Glomerular endothelial cell (primary cell): ENCODE measurements at places on chromosomes 5 and 9.

GRCh38 chr9:73782166-73782565, 630.5 kb downstream of the ANXA1 start:
- no peak for DNase-seq

GRCh38 chr5:35319333-35320002, 89.2 kb upstream of the PRLR start:
- DNase-seq, result no peak

DNA sequence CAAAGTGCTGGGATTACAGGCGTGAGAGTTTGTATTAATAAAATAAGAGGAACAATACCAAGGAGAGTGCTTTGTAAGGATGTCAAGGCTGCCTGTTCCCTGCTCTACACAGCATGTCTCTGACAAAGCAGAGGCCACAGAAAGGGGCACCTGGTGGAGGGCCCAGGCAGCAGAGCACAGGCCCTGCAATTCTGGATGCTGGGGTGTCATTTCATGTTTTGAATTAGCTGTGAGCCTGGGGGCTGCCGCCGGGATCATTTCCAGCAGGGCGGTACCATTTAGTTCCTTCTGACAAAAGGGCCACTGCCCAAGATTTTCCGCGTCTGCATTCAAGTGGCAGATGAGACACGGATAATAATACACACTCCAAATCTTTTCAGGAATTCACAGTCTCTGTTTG, 396.9 kb downstream of the GADD45G start:
- DNase-seq, result no peak

GRCh38 chr5:33338336-33339110, 102.2 kb upstream of the TARS1 start:
- DNase-seq, result no peak

- no peak for DNase-seq
These were observed 154.0 kb downstream of the GDNF start for GRCh38 chr5:37685816-37686215.

- no peak for DNase-seq
These were observed 246.2 kb downstream of the MAN2A1 start for GRCh38 chr5:109935833-109936490.

- DNase-seq, result no peak
These were observed 17.2 kb upstream of the GCNT1 start for GRCh38 chr9:76441551-76442322.

DNA sequence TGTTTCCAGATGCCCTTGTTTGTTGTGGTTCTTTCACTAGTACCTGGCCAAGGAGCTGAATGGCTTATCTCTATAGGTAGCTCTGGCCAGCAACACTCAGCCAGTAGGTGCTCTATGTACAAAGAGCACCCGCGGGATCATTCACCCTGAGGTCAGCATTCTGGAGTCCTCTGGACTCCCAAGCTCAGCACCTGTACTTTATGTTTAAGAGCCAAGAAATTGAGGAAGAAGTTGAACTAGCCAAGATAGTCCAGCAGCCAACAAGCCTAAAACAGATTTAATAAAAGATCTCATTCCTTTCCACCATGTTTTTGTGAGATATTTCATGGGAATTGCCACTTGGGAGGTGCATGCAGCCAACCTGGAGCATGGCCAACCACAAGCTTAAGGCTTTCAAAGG, 242.6 kb upstream of the PAPPA start:
- DNase-seq, result no peak

GRCh38 chr5:130885691-130886090, 279.4 kb downstream of the HINT1 start:
- no peak for DNase-seq

DNA sequence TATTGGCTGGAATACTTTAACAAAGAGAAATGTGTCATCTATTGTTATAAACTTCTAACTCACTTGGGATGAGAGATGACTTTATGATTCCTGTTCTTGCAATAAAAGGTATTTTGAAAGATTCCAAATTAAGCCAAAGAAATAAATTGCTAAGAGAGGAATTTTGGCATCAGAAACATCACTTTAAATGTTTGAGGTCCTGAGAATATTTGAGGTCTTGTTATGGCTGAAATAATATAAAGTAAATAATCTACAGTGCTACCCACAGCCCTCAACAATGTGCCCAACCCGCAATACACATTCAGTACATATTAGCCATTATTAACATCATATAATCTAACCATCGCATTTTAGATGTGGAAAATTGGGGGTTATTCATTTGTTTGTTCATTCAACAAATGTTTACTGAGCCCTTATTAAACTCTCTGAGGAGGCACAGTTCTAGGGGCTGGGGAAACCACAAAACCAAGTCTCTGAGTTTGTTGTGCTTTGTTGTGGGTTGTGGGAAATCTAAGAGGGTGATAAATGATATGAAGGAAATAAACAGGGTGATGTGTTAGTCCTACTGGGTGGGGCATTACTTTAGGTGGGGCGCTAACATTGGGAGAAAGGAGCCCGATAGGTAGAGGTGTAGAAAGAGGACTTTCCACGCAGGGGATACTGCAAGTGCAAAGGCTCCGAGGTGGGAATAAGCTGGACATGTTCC, 135.2 kb upstream of the CLINT1 start:
- no peak for DNase-seq

- no peak for DNase-seq
These were observed 78.0 kb downstream of the ARHGAP26 start for GRCh38 chr5:142847898-142848790.

GRCh38 chr9:85658716-85659115, 83.0 kb downstream of the AGTPBP1 start:
- no peak for DNase-seq

DNA sequence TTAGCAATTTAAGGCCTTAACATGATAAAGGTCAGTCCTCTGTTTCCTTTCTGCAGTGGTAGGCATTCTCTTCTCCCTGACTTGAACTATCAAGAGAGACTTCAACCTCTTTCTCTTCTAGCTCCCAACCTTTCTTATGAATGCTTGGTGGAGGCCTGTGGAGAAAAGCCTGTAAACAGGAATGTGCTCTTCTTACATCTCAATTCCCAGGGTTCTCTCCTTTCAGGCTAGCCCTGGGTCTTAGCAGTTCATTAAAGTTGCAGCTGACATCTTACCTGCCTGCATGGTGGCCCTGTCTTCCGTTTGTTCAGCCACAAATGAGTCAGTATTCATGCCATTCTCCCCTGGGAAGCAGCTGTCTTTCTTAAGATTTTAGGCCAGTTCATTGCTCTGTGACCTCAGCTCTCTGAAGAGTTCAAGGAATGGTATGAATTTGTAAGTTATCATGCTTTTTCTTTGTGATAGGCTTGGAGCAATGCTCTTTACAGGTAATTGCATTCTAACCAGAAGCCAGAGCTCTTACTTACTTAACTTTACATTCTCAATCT, 77.8 kb downstream of the ADCY2 start:
- no peak for DNase-seq

DNA sequence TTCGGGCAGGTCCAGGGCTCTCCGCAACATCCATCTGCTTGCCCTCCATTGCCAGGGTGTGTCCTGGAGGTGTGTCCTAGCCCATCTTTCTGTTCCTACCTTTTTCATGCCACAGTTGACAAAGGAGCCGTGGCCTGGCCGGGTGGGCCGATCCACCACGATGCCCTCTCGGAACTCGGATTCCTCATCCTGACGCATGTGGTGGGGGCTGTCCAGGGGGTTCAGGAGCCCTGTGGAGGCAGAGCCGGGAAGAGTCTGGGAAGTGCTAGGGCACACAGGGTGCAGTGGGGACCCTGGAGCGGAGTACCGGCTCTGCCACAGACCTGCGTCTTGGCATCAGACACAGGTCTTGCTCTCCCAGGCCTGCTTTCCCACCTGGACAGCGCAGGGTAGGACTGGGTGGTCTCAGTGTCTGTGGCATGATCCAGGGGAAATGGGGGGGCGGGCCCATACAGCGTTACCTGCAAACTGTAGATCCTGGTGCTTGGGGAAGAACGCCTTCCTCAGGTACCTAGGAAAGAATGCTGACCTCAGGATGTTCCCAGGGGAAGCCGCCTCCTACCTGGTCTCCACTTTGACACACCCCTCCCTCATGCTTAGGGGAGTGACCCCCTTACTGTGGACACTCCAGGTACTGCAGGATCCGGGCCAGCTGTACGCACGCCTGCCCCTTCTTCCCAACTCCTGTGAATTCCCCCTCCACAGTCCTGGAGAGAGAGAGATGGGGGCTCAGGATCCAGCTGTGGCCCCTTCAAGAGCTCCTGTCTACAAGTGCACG, 3.5 kb downstream of the SPOUT1 start:
- no peak for DNase-seq

GRCh38 chr9:135326141-135326540, 153.4 kb upstream of the PPP1R26 start:
- DNase-seq, result no peak

GRCh38 chr5:7808998-7809397, 41.9 kb downstream of the CFAP90 start:
- DNase-seq, result no peak

GRCh38 chr9:17216011-17216410, 81.2 kb downstream of the CNTLN start:
- DNase-seq, result no peak

DNA sequence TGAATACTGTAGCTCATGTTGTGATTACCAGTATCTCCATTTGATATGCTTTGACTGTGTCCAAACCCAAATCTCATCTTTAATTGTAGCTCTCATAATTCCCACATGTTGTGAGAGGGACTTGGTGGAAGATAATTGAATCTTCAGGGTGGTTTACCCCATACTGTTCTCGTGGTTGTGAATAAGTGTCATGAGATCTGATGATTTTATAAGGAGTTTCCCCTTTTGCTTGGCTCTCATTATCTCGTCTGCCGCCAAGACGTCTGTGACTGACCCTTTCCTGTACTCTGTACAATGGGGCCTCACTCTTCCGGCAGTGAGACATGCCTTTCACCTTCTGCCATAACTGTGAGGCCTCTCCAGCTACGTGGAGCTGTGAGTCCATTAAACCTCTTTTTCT, 59.3 kb downstream of the TRIO start:
- DNase-seq, result no peak

DNA sequence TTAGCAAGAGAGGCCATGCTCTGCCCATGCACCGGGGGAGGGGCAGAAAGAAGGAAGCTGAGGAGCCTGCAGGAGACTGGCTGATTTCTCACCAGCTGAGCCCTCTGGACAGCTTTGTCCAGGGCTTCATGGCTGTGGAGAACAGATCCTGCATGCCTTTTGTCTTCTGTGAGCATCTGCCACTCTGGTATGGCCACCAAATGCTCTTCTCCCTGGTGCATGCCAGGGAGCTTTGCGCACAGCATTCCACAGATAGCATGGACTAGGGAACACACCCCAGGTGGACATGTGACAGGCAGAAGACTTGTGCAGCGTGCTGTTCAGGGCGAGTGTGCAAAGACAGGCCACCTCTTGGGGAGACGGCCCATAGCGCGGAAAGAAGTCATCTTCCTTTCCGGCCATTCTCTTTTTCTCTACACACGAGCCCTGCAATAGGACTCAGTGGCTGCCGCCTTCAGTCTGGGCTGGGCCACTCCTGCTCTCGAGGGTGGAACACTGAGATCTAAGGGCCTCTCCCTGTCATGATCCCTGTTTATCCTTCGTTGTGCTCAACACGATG, 56.7 kb downstream of the GADD45G start:
- no peak for DNase-seq

- DNase-seq, result no peak
These were observed 18.8 kb downstream of the CSNK1G3 start for GRCh38 chr5:123530728-123531127.

GRCh38 chr5:63923914-63924313, 38.3 kb downstream of the HTR1A start:
- DNase-seq, result no peak

DNA sequence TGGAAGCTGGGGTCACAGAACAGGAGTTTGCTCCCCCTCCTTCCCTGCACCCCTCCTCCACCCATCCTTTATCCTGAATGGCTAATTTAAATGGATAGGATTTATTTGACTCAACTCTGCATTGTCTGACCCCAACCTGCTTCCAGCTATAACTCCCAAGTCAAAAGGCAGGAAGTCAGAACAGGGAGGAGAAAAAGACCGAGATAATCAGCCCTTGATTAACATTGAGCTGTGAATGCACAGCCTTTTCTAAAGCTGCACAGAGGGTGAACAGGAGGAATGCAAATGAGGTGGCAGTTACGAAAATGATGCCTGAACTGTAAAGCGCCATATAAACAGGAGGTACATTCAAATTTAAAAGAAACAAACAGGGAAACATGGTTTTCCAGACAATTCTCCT, 152.8 kb downstream of the SPOCK1 start:
- no peak for DNase-seq

- no peak for DNase-seq
These were observed at the start of gene RNF180 for GRCh38 chr5:64165500-64166200. RNF180 (plus strand) TSS chr5:64165843; CDS start chr5:64200808, 34,965 bp downstream.

DNA sequence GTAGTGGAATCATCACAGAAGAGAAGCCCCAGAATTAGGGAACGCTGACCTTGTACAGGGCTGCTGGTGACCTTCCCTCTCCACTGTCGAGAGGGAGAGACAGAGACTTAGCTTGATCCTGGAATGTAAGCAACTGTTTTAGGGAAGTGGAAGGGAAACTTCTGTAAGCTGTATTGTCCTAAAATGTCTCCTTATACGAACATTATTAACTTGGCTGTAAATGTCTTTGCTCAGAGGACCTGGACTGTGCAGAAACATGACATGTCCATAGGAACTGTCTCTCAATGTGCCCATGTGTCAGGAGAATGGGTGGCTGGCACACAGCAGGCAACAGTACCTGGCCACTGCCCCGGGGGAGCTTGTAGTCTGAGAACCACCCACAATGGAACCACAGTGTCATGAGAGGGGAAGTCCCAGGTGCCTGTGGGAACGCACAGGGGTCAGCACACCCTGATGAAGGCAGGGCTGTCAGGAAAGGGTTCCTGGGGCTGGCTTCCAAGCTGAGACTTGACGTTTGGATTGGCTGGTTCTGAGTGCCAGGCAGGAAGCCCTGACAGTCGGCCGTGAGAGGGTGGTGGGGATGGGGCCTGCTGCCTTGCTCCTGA, 34.0 kb downstream of the DAP start:
- DNase-seq, result no peak

DNA sequence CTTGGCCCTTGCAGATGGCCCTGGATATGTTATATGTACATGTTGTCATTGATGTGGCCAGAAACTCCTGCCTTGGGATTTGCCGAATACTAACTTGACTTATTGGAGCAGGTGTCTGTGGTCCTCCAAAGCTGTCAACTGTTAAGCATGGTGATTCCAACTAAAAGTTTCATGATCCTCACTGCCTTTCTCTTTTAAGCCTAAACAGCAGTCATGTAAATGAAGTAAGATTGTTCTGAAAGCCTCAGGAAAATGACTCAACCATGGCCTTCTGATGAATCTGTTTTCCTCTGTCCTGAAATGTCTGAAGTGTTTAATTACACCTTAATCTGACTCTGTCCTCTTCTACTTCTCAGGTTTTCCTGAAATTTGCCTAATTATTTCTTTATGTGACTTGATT, 245.0 kb downstream of the FAM114A2 start:
- DNase-seq, result no peak

GRCh38 chr5:15203376-15203775, 296.6 kb upstream of the FBXL7 start:
- DNase-seq, result no peak

GRCh38 chr5:6656680-6657079, 23.4 kb downstream of the SRD5A1 start:
- DNase-seq, result no peak
